ENCODE measurements at places on chromosomes 1 and 21.
A peak's percentile ranks its signal among the peaks of the same experiment; 100 is the strongest.

DNA sequence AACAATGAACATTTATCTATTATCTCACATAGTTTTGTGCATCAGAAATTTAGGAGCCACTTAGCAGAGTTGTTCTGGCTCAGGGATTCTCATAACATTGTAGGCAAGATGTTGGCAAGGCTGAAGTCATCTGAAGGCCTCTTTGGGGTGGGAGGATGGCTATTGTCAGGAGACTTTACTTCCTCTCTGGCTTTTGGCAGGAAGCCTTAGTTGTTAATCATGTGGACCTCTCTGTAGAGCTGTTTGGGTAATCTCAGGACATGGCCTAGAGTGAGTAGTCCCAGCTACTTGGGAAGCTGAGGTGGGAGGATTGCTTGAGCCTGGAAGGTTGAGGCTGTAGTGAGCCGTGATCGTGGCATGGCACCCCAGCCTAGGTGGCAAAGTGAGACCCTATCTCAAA lies 40.2 kb downstream of the RASAL2 start:
- DNase-seq, result no peak

GRCh38 chr1:24727501-24728216 lies 17.6 kb upstream of the CLIC4 start:
- no peak for DNase-seq

GRCh38 chr1:76055987-76056386 lies 18.6 kb upstream of the ST6GALNAC3 start:
- no peak for DNase-seq

GRCh38 chr1:182143154-182143657 lies 81.7 kb upstream of the ZNF648 start:
- DNase-seq, result peak; percentile 86

DNA sequence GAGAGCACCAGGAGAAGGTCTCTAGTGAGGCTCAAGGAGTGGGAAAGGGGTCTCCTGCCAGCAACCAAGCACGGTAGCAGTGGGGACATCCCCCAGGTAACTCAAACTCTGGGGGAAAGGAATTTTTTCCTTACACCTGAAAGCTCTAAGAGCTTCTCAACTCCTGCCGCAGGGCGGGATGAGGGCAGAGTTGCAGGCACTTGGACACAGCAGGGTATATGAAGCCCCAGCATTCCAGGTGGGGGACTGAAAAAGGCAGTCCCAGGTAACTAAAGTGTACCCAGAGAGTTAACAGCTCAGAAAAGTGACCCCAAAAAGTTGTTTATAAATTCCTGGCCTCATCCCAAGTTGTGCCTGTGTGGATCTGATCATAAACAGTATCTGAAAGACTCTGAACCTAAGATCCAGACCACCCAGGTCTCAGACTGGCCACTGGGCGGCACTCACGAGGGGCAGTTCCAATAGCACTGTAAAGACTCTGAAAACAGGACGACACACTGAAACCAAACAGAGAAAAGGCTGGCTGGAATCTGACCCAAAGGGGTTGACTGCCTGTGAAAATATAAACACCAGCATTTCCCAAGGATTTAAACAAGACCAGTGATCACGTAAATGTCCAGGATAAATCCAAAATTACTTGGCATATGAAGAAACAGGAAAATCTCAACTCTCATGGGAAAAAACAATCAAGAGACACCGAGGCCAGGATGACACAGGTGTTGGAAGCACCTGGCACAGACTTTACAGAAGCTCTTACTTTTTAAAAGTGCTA lies 47.5 kb downstream of the HSF2BP start:
- DNase-seq, result no peak

GRCh38 chr1:89918794-89919155 lies 76.1 kb upstream of the ZNF326 start:
- DNase-seq, result no peak
